ENCODE measurements at places on chromosomes 13 and 19. TPM values are rescaled to one million over a fixed set of nuclear protein-coding genes. Genes with fewer than 3 reads are reported as not detected.

Gene CCDC194
- total RNA-seq = not detected

GRCh38 chr13:75581874-75582640 is 32.5 kb downstream of the UCHL3 start:
- H3K4me3 ChIP-seq = no peak overlapping the region
- H3K27me3 ChIP-seq = no peaks in the 10 kb centered on the region
- DNase-seq = no peak

Gene PLVAP
- total RNA-seq = 0.27 TPM

DNA sequence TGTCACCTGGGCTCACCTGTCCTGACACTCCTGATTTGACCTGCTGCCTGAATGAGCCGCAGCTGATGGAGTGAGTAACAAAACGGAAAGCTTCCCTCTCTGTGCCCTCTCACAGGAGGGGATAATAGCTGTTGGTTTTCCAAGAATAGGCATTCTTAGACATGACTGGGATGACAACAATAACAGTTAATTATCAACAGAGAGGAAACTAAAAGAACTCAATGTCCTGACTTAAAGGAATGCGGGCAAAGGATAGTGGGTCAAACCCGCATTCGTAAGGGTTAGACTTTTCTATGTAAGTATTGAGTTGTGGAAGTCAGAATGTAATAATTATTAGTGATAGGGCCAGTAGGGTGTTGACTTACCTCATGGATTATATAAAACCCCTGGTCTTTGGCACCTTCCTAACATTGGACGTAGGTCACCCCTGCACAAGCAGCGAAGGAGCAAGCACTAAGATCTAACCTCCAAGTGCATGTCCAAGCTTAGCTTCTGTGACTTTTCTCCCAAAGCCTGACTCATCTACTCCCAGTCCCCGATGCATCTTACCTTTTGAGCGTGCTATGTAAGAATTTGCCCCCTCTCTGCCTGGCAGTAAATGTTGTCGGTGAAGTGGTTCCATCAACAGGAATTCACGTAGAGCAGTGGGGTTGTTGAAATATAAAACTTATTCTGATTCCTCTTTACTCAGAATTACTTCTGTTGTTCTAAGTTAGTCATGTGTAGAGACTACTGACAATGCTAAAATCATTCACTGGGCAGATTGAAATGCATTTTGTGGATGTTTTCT is 442.3 kb downstream of the FGF9 start:
- no peak for DNase-seq
- H3K4me1 ChIP-seq = 0 out of 2 replicates have a peak, but pooled peaks cover 2% of the 10 kb centered on the region
- H3K27me3 ChIP-seq = no peaks in the 10 kb centered on the region
- no peak overlapping the region for H3K27ac ChIP-seq
- H3K4me3 ChIP-seq = no peak overlapping the region

DNA sequence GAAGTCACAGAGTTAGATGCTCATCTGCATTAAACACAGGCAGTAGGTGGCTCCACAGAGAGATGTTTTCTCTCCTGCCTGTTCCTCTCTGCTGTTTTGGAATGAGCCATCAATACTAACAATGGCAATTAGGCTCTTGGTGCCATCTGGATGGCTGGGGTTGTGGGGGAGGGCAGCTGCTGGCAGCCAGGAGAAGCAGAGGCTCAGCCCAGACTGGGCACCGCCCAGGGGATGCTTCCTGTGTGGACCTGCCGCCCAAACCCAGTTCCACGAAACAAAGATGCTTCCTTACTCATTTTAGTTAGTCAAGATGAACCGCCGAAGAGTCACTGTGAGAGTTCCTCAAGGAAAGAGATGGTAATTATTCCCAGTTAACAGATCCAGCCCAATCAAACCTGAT is 50.8 kb upstream of the PCDH8 start:
- H3K4me3 ChIP-seq = no peak overlapping the region
- peaks cover 3% of the 10 kb centered on the region for H3K4me1 ChIP-seq
- DNase-seq = no peak
- no peaks in the 10 kb centered on the region for H3K27me3 ChIP-seq

DNA sequence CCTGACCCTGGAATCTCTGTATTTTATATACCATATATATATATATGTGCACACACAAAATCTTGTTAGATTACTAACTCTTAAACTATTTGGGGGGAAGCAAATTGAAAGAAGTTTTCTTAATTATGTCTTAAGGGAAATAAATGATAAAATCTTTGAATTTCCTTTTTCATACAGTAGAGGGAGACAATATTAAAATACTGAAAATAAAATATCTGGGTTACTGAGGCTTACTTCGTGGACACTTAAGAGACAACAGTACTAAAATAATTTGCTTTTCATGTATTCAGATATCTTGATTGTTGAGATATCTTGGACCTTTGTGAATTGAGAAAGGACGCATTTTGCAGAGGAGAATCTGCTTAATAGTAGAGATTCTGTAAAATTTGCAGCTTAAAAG is 17.0 kb downstream of the SUGT1 start:
- DNase-seq = no peak
- no peaks in the 10 kb centered on the region for H3K36me3 ChIP-seq
- no peak overlapping the region for H3K27ac ChIP-seq
- H3K4me1 ChIP-seq = no peaks in the 10 kb centered on the region
- no peak overlapping the region for H3K4me3 ChIP-seq
- H3K27me3 ChIP-seq = no peaks in the 10 kb centered on the region

GRCh38 chr19:4639531-4640246 is 373 bp downstream of the TNFAIP8L1 start:
- no peak for DNase-seq
- H3K27ac ChIP-seq = no peak overlapping the region
- peaks cover 10% of the 10 kb centered on the region for H3K4me1 ChIP-seq
- H3K4me3 ChIP-seq = peak overlapping the region; percentile 45

Gene PABPC3
- 0.48 TPM for total RNA-seq
